ENCODE measurements at places on chromosomes 6 and 20.
A peak's percentile ranks its signal among the peaks of the same experiment; 100 is the strongest.

DNA sequence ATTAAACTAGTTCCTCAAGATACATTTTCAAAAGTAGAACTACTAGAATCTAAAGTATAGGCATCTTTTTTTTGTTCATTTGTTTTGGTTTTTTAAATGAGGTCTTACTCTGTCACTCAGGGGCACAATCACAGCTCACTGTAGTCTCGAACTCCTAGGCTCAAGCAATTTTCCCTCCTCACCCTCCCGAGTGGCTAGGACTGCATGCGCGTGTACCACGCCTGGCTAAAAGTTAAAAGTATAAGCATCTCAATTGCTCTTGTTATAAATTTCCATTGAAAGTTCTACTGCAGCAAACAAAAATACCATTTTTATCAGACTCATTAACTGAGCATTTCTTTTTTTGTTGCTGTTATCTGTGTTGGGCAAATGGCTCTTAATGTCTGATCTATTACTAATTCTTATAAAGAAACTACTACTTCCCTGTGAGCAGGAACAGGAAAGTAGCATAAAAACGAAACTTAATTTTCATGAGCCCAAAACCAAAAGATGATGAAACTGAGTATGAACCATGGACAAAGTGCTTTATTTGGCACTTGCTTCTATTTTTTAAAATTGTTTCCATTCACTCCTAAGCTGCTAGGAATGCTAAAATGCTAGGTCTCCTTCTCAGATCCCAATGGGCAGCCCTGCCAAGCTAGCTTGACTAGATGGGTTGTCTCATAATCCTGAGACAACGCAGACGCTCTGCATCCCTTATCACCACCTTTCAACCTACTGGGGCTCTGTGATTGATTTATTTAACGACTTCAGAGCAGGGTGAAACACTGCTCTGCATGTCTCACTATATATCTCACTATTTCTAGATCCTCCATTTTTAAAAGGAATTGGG, 36.9 kb downstream of the TRPC4AP start:
- no peak for DNase-seq

DNA sequence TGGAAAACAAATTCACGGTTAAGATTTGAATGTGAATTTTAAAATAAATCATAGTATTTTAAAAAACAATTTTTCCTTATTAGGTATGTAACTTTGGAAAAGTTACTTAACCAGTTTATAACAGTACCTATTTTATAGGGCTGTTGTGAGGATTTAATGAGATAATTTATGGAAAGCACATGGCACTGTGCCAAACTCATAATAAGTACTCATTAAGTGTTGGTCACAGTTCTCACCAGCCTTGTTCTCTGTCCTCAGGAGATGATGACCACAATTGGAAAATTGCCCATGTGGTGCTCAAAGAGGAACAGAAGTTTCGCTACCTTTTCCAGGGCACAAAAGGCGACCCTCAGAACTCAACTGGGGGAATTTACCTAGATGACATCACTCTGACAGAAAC, 39.6 kb downstream of the MEP1A start:
- no peak for DNase-seq

DNA sequence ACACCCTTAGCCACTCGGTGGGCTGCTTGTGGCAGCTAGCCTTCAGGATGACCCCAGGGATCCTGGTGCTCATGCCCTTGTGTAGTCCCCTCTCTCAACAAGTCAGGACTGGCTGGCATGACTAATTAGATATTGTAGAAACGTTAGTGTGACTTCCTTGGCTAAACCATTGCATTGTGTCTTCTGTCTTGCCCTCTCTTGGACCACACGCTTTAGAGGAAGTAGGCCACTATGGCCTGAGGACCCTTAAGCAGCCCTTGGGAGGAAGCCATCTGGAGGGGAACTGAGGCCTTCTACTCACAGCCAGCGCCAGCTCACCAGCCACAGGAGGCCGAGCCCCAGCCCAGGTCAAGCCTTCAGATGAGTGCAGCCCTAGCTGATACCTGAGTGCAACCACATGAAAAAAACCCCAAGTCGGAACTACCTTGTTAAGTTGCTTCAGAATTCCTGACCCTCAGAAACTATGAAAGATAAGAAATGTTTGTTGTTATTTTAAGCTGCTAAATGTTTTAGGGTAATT, 10.1 kb downstream of the ANGPT4 start:
- DNase-seq = no peak

DNA sequence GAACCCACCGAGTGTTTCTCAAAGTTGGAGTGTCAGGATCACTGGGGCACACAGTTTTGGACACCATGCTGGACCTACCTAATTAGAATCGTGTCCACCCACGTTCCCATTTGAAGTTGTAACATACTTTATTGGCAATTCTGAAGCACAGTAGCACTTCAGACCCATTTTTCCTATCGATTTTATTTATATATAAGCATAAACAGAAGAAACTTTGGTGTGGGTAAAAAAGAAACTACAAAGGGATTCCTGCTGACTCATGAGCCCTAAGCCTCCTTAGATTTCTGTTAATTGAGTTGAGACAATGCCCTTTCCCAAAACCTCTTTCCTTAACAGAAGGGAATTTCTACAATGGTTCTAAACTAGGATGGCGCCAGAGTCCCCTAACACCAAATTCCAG, 398.0 kb downstream of the CDKAL1 start:
- DNase-seq = no peak

DNA sequence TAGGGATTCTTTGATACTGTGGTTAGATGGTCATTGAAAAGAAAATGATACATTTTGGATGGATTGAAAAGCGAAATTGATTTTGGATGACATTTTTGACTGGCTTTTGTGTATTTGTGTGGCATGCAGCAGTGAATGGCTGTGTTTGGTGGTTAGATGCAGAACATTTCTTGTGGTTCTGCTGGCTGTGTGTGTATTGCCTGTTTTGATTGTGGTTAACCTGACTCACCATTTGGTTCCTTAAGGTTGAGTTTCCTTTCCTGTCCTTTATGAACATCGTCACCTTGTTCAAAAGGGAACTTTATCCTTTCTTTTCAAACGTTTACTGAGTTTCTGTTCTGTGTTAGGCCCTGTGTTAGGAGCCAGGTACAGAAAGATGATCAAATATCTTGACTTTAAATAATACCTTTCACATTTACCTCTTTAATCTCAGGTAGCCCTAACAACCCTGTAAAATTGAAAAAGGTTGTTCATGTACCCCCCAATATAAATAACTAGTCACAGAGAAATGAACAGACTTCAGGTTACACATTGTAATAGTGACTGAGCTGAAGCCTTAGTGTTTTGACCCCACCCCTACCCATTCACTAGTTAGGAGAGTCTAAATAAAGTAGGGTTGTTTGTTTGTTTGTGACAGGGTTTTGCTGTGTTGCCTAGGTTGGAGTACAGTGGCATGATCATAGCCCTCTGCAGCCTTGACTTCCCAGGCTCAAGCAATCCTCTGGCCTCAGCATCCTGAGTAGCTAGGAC, 23.8 kb downstream of the ANKS1A start:
- DNase-seq = peak; percentile 3

DNA sequence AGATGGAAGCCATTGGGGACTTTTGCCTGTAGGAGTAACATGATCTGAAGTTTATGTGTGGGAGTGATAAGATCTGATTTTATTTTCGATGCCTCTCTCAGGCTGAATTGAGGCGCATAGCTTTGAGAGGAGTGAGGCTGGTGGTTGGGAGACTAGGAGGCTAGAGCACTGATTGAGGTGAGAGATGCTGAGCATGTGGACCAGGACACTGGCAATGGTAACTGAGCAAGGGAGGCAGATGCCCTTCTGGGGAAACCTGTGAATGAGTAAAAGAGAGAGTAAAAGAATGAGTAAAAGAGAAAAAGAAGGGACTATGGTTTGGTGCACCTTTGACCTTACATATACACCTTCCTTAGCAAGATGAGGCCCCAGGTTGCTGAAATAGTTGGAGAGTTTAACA, 3.0 kb downstream of the RRP36 start:
- no peak for DNase-seq

Data from stimulated activated CD4-positive, alpha-beta T cell treated with anti-CD3 and anti-CD28 coated beads, Interleukin-12 subunit alpha, Interleukin-12 subunit beta, amount 100 ng/mL, for 48 hours (primary cell).